NCI-H187 (cell line): ENCODE measurements at places on chromosomes 4 and X.
A peak's percentile ranks its signal among the peaks of the same experiment; 100 is the strongest.

DNA sequence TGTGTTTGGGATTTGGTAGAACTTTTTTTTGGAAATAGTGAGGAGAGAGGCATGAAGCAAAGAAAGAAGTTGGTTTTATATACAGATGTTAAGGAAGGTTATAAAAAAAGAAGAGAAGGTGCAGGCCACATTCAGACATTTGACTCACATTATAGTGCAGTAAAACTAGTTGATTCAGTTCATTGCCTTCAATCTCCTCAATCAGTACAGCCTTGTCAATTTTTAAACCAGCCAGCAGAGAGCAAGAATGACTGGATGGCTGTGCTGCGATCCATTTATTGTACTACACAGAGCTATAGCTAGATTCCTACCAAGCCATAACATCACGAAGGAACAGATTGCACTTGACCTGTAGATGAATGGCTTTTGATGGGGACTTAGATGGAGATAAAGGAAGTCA lies 79.7 kb upstream of the LSM6 start:
- DNase-seq, result no peak

GRCh38 chr4:102453827-102454226 lies 47.3 kb upstream of the NFKB1 start:
- no peak for DNase-seq

- DNase-seq, result no peak
These were observed 214.6 kb downstream of the PALLD start for GRCh38 chr4:168711197-168712140.

DNA sequence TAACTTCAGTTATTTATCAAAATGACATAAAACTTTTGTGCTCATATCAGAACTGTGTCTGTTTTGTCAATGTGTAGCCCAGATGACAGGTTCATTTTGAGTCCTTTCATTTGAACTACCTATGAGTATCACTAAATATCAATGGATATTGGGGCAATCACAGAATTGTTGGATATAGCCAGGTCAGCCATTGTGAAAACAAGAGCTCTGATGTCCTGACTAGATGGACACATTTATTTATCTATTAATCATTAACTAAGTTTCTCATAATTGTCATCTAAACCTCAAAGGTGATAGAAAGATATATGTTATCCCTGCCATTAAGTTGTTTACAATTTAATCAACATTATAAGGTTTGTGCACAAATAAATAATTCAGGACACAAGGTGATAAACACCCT lies 638.3 kb upstream of the GRIA3 start:
- no peak for DNase-seq

DNA sequence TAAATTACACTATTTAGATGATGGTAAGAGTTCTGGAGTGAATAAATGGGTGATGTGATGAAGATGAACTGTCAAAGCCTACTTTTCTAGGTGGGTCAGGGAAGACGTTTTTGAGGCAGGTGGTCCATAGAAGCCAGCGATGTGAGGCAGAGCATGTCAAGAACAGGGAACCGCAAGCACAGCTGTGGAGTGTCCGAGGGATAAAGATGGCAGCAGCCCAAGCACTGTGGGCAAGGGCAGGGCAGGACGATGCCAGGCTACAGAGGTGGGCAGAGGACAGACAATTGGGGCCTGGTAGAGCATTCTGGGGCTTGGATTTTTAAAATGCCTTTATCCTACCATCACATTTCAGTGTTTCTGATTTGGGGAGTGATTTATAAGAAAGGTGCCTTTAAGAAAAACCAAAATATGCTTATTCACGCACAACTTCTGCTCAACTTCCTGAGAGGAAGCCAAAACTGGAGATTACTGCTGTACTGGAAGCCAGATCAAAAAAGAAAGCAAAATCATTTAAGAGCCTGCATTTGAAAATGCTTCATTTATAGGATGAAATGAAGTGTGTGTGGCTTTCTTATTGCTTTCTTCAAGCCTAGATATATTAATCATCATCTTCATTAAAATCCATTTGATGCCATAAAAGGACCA lies 119.0 kb upstream of the WDR17 start:
- DNase-seq, result no peak

DNA sequence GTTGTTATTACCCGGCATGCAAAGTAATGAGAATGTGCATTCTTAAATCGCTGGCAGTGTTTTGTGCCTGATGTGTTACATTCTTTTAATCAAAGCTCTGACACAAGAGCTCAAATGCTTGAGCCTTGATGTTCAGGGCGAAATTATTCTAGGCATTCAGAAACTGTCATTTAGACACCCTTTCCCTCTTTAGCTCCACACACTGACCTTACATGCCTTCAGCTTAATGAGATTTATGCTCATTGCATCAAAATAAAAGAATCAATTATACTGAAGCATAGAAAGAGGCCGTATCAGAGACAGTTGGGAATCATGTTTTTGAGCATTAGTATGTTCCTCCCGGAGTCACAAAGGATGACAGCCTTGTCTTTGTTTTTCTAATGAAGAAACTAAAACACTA lies 56.7 kb downstream of the FAM114A1 start:
- no peak for DNase-seq

GRCh38 chr4:173280998-173281397 lies 53.2 kb downstream of the HMGB2 start:
- DNase-seq, result no peak

DNA sequence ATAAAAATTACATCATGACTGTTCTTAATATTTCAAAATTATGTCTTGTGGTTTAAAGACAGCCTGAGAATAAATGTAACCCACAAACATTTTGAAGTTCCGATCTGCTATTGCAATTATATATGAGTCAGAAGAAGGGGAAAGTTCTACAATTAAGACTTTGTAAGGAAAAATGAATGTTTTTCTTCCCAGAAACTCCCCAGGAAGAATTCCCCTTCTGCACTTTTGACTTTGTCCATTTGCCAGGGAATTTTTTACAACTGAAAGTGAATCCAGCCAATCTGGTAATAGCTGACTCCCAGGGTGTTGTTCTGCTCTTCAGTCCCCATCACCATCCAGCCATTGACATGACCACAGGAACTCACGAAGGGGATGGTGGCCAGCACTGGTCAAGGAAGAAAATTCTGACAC lies 61.6 kb upstream of the NOCT start:
- DNase-seq, result no peak

GRCh38 chrX:75603833-75604232 lies 81.0 kb upstream of the ZDHHC15 start:
- DNase-seq, result no peak

- DNase-seq, result no peak
These were observed 47.0 kb downstream of the SNX25 start for GRCh38 chr4:185256446-185256845.

DNA sequence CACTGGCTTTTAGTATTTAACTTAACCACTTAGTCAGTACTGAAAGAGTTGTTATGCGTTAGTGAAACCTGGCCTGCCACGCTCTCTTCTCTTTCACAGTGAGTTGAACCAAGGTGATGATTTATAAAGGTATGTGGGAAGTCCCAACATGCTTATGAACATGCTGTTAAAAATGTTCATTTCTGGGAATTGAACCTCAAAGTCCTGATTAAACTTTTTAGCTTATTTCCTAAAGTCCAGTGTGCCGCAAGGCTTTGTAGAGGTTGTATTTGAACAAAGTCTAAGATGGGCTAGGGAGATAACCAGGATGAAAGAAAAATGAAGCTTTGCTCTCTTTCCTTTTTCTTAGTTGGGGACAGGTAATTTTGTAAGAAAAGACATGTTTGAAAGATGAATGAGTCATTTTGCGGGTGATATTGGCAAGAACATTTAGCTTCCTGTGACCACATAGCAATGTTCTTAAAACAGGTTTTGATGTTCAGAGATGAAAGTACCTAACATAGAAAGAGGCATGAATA lies 270.3 kb downstream of the DTHD1 start:
- DNase-seq, result no peak

GRCh38 chr4:86032476-86033022 lies 327.3 kb downstream of the MAPK10 start:
- no peak for DNase-seq

DNA sequence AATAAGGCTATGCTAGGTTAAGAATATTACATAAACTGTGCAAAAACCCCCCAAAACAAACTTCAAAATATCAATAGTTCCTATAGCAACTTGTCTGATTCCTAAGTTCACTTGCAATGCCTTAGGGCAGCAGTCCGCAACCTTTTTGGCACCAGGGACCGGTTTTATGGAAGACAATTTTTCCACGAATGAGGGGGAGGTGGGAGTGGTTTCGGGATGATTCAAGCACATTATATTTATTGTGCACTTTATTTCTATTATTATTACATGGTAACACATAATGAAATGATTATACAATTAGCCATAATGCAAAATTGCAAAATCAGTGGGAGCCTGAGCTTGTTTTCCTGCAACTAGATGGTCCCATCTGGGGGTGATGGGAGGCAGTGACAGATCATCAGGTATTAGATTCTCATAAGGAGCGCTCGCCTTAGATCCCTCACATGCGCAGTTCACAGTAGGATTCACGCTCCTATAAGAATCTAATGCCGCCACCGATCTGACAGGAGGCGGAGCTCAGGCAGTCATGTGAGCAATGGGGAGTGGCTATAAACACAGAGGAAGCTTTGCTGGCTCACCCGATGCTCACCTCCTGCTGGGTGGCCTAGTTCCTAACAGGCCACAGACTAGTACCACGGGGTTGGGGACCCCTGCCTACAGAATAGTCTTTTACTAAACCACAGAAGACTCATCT lies 39.7 kb downstream of the ACOX3 start:
- no peak for DNase-seq

GRCh38 chr4:39970671-39971640 lies 6.8 kb downstream of the PDS5A start:
- DNase-seq, result no peak

GRCh38 chrX:14440106-14440505 lies 89.2 kb upstream of the GLRA2 start:
- DNase-seq, result no peak

GRCh38 chr4:140311257-140311835 lies 62.1 kb upstream of the SCOC start:
- DNase-seq, result no peak

- no peak for DNase-seq
These were observed 140.9 kb downstream of the STIM2 start for GRCh38 chr4:27001398-27002164.

- no peak for DNase-seq
These were observed 106.2 kb upstream of the MAML3 start for GRCh38 chr4:140260227-140260626.

GRCh38 chr4:90126805-90127204 lies 389 bp upstream of the CCSER1 start:
- DNase-seq, result no peak

DNA sequence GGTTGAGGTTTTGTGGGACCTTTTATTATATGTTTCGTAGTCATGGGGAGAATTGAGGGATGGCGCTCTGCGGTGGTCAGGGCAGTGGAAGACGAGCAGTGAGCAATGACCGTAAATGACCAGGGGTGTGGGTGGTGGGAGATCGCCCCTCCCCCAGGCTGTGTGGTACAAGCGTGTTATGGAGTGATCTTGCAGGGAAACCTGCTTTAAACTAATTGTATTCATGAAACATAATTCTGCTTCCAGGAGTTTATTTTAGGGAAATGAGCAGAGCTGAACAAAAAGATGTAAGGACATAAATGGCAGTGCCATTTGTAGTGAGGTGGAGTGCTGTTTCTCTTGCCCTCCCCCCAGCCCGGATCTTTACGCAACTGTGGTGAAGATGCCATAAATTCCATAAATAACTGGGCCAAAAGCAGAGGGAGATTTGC lies 20.2 kb downstream of the GYG2 start:
- no peak for DNase-seq

DNA sequence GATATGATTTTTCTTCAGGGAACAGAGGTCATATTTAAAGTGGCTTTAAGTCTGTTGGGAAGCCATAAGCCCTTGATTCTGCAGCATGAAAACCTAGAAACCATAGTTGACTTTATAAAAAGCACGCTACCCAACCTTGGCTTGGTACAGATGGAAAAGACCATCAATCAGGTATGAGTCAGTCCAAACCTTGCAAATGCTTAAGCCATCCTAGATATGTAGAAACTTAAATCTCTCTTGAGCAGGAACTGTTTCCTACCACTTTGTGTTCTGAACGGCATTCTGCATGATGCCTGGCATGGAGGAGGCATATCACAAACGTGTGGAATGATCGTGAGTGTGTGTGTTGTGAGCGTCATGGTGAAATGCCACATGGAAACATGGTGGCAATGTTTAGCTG lies 164.8 kb downstream of the PTTG2 start:
- no peak for DNase-seq

DNA sequence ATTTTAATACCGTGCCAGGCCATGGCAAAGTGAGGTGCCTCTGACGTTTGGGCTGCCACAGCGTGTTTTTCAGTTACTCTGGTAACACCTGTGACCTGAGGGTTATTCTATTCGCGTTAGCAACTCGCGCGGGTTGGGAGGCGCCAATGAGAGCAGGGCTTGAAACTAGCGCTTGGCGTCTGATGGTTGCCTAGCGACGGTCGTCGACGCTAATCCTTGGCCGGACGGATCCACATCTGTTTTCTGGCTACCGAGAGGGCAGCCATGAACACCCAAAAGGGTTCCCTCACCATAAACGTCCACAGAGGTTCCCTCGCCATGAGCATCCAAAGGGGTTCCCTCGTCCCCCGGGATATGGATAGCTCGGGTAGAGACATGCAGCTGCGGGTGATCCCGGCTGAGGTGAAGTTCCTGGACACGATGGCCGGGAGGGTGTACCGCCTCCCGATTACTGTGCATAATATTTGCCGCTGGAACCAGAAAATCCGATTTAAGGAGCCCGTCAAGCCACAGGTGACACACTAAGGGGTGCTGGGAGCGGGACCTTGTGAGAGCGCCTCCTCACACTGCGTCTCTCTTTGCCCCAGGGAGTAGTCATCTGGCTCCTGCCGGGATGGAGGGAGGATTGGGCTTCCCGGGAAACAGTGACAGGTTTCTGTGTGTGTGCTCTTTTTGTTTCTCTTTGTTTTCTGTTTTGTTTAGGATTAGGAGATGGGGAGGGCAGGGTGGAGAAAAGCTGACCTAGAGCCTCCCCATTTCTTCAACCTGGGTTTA lies at the start of gene CFAP47:
Gene CFAP47, plus strand, starts transcription at position 199 of the 774 bp plus-strand sequence. Its CDS starts 66 bp downstream, at position 265.
- no peak for DNase-seq

GRCh38 chrX:30309139-30309571 lies at the start of gene NR0B1:
TSS of gene NR0B1 (minus strand) at chrX:30309390. CDS start at chrX:30309363, 27 bp downstream.
- peak; percentile 64 for DNase-seq

DNA sequence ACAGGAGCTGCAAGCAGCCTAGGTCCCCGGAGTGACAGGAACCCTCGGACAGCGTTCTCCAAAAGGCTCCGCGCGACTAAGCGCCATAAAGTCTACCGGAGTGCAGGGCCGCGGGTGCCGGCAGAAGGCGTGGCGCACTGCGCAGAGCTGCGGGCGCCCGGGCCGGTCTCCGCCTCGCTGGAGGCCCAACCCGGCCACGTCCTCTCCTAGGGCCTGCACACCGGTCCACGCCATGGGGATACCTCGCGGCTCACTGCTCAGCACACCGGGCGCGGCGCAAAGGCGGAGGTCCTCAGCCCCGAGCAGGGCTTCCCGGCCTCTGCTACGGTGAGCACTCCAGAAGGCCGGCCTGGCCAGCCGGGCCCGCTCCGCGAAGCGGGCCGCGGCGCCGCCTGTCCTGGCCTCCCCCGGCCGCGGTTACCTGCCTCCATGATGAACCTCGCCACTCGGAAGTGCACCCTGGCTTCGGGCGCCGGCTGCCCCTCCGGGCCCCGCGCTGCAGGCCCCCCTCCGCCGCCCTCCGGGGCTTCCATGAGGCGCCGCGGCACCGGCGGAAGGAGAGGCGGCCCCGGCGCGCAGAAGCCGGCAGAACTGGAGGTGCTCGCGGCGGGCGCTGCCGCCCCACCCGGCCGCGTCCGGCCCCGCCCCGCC lies at the start of gene CCNQ:
Gene CCNQ, minus strand, starts transcription at position 599 of the 651 bp plus-strand sequence. Its CDS starts 66 bp downstream, at position 533.
- DNase-seq, result no peak

- DNase-seq, result no peak
These were observed 55.6 kb downstream of the HAUS3 start for GRCh38 chr4:2186133-2186864.
